Stimulated activated CD8-positive, alpha-beta memory T cell treated with anti-CD3 and anti-CD28 coated beads, Interleukin-4, amount 100 ng/mL, for 1 hour (primary cell): ENCODE measurements at places on chromosomes 6 and 20.

DNA sequence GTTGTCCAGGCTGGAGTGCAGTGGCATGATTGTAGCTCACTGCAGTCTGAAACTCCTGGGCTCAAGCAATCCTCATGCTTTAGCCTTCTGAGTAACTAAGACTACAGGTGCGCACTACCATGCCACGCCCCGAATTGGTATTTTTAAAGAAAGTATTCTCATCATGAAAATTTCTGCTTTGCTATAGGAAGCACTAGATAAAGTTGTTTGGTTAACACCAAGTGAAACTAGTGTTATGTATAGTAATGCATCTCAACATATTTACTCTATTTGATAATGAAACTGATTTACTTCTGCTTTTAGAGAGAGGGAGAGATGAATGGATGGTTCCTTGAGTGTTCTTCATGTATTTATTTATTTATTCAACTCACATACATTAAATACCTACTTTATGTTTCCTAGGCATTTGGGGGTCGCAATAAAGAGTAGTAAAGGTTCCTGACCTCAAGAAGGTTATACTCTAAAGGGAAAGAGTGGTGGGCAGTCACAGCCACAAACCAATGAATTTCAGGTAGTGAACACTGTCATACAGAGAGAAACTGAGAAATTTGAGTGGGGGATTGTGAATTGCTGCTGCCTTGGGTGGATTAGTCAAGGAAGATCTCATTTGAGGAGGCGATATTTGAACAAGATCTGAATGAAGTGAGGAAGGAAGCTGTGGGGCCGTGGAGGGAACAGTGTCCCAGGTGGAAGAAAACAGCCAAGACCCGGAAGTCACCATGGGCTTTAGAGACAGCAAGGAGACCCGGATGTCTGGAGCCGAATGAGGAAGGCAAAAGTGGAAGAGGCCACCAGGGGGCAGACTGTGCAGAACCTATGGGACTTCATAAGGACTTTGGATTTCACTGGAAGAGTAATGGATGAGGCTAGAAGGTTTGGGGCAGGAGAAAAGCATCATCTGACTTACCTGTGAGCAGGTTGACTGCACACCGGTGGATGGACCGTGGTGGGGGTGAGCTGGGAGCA is 185.6 kb downstream of the TSHZ2 start:
- DNase-seq: peak; percentile 2

- DNase-seq: no peak
Measured at GRCh38 chr6:53635322-53635721, 30.2 kb downstream of the KLHL31 start.

DNA sequence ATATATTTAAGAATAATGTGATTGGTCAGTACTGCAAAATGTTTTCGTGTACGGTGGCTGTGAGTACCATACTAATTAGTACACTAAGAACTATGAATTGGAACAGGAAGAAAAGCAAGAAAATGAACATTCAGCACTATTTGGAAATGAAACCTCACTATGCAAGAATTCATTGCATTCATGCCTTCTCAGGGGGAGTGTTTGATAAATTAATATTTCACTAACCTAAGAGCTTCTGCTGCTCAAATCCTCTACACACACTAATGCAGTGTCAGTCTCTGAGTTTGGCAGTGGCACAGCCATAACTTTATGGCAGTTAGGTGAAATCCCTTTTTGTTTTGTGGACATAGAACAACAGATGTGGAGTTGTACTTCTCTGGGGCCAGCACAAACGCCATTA is 60.1 kb downstream of the SLC16A10 start:
- DNase-seq: no peak

- DNase-seq: no peak
Measured at GRCh38 chr20:36461600-36462439, 79.5 kb upstream of the MYL9 start.

DNA sequence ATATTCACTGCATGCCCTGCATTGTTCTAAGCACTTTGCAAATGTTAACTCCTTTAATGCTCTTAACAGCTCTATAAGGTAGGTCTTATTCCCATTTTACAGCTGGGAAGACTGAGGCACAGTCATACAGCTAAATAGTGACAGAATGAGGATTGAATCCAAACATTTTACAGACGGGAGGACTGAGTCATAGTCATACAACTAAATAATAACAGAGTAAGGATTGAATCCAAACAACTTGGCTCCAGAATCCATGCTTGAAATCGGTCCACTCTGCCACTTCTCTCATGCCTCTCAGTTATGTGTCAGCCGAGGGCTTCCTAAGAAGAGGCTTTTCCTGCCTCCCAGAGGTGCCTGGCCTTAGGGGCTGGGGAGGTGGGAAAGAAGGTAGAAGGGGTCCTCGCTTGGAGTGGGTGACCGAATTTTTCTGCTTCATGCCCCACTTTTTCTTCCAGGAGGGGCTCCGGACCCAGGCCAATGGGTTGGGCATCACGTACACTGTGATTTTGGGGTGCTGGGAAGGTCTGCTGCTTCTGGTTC is 137.4 kb upstream of the RNF24 start:
- no peak for DNase-seq

GRCh38 chr6:138571585-138572166 is 72.4 kb upstream of the NHSL1 start:
- DNase-seq: no peak

- no peak for DNase-seq
Measured at GRCh38 chr6:40166963-40167362, 232.7 kb upstream of the MOCS1 start.

- no peak for DNase-seq
Measured at GRCh38 chr6:89359561-89359960, 7.0 kb upstream of the UBE2J1 start.

GRCh38 chr6:98717988-98718387 is 116.4 kb upstream of the POU3F2 start:
- no peak for DNase-seq
